Calu3 (cell line): ENCODE measurements at places on chromosomes 6 and 20. TPM values are rescaled to one million over a fixed set of nuclear protein-coding genes. Genes with fewer than 3 reads are reported as not detected.

The MRAP2 gene
- total RNA-seq, result 0.22 and 0.38 TPM in 2 replicates

The NEDD9 gene
- total RNA-seq, result 18.2 and 28.1 TPM in 2 replicates

The SMIM13 gene
- 9.8 and 10.5 TPM in 2 replicates for total RNA-seq

The DAAM2 gene
- not detected in 2 replicates for total RNA-seq

The CCN5 gene
- 0.94 and 1.9 TPM in 2 replicates for total RNA-seq

The FGD2 gene
- 0.19 and 1.0 TPM in 2 replicates for total RNA-seq

The ZNF391 gene
- total RNA-seq, result 3.7 and 4.6 TPM in 2 replicates

The THBS2 gene
- total RNA-seq, result not detected in 2 replicates

The TRIM40 gene
- 0.29 TPM in 1 of 2 replicates, not detected in the other for total RNA-seq

The IL17A gene
- not detected in 2 replicates for total RNA-seq
